Activated naive CD4-positive, alpha-beta T cell (primary cell): ENCODE measurements at places on chromosomes 12 and 14.

DNA sequence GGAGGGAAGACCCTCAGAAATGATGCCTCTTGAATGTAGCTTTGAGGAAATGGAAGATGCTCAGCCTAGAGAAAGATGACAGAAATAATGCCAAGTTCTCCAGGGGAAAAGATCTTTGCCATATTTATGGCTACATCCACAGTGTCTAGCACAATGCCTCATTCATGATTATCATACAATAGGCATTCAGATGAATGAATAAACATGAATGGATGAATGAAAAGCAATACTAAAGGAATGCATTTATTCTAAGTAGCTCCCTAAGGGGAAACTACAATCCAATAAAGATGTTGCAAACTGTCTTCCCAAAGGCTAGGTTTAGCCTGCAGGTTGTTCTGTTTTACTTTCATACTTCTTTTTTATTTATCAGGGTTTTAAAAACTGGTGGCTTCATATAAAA, 12.0 kb downstream of the TMTC1 start:
- DNase-seq: no peak

DNA sequence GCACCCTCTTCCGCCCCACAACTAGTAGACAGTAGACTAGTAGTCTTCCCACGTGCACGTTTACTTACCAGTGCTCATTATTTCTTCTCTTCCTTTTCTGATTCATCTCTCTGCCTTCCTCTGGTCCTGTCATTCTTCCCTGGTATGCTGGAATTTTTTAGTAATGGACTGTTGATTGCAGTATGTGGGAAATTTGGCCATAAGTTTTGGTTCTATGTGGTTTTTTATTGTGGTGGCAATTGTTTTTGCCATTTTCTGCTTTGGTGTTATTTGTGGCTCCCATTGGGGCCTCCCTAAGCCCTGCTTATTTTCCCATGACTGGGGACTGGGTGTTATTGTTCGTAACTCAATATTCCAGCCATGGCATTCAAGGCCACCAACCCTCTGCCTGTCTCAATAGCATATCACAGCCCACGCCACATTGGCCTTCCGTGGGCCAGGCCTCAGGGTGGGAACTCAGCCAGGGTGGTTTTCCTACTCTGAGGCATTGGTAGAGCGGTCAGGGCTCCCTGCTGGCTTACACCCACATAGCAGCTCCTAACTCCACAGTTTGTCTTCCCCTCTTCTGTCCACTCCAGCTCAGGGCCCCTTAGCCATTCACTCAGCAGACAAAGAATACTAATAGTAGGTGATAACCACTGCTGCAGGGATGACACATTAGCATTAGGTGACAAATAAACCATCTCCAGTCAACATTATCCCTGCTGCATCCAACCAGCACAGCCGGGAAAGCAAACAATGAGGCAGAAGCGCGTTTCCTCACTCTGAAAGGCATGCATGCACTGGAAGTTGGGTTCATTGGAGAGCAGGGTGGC, 321.5 kb downstream of the CACNA1C start:
- no peak for DNase-seq

DNA sequence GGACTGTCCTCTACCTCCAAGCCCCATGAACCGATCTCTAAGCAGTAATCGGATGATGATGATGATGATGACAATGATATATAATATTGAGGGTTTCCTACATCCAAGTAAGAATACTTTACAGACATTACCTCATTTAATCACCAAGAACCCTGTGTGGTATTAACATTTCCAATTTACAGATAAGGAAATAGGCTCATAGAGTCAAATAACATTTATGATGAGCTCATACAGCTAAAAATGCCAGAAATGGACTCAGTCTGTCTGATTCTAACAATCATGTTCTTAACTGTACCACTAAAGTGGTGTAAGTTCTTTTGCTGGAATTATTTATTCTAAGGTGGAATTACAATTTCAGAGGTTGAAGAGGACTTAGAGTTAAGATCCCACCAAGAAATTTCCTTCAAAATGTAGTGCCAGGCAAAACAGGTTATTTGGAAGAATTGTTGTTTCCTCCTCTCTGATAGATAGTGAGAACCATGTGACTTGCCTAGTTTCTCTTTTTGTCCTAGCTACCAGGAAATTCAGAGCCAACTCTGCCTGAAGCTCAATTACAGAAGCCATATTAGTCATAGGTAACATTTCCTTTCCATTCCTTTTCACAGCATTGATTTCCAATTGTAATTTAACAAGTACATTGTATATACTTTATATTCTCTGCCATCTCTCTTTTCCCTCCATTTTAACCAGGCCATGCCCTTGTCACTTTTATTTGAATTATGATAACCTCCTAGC, 23.8 kb upstream of the CCDC175 start:
- no peak for DNase-seq

- DNase-seq: no peak
Observed at GRCh38 chr12:6199531-6200255, 507 bp upstream of the CD9 start.

- DNase-seq: no peak
Observed at GRCh38 chr14:62081012-62081612, 318.9 kb downstream of the SNAPC1 start.
